Skeletal muscle cell (primary cell): ENCODE measurements at places on chromosomes 5 and 9.

DNA sequence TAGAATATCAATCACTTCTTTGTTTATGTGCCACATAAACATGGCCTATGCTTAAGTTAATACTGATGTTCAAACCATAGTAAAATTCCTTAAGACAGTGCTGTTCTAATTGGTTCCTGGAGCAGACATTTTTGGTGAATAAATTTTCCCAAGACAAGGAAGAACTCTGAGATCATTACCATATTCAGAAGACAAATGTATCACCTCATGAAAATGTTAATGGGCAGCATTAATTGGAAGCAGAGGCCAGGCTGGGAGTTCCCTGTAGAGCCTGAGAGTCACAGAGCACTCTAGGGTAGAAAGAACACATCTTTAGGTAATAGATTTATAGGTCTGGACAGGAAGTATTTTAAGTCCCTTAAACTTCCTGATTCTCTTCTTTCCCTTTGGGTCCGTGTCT, 240.2 kb downstream of the MAN2A1 start:
- DNase-seq: no peak

DNA sequence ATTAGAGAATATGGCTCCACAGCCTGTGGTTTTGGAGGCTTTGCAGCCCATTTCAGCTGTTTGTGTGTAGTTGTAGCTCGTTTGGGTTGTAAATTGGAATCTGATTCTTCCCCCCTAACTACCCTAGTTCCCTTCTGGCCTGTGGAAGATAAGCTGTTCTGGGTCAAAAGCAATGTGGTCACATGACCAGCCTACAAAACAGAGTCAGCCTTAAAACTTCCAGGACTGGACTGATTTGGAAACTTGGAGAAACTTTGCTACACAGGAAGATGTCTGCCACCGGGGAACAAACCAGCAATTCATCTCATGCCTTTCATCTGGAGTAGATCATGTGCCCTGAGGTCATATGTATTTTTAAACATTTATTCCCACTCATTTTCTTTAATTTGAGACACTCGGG, 83.8 kb downstream of the DAPK1 start:
- DNase-seq: no peak

GRCh38 chr5:91171322-91171721, 211.8 kb downstream of the ARRDC3 start:
- DNase-seq: no peak

GRCh38 chr9:78297672-78297961, 692 bp downstream of the PSAT1 start:
- DNase-seq: no peak

GRCh38 chr5:104540448-104540847, 977.9 kb upstream of the NUDT12 start:
- DNase-seq: peak; percentile 65

GRCh38 chr5:10625700-10626472, 62.0 kb downstream of the ANKRD33B start:
- DNase-seq: no peak

GRCh38 chr9:99319048-99319447, 97.0 kb downstream of the SEC61B start:
- DNase-seq: no peak

DNA sequence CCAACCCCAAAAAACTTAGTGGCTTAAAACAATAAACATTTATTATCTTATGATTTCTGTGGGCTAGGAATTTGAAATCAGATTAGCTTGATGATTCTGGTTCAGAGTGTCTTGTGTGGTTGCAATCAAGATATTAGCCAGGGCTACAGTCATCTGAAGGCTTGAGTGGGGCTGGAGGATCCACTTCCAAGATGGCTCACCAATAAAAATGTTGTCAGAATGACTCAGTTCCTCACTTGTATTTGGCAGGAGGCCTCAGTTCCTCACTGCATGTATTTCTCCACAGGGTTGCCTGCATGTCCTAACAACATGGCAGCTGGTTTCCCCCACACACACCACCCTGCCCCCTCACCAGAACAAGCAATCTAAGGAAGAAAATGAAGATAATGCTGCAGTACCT, 98.2 kb upstream of the NIPBL start:
- no peak for DNase-seq
